ENCODE measurements at places on chromosomes 2 and 18.

DNA sequence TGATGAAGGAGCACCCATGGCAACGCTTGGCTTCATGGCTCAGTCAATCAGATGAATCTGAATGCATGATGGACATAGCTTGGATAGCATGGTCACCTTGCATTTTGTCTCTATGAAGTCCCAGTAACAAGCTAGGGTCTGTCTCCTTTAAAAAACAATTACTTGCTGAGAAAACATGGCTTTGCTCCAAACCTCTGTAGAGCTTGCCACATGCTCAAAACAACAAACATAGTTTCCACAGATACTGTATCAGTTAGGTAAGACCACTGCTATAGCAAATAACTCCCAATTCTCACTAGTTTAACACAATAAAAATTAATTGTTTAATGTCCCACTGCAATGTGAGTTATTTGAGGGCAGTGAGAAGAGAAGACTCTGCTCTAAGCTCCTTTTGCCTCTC is 401.0 kb downstream of the IRS1 start:
- DNase-seq, result no peak

GRCh38 chr18:40782453-40783130 is 1172.4 kb upstream of the PIK3C3 start:
- DNase-seq, result no peak

- DNase-seq, result no peak
Observed at GRCh38 chr18:2448565-2449151, 122.6 kb downstream of the METTL4 start.

GRCh38 chr2:237615631-237616249 is 11.6 kb upstream of the LRRFIP1 start:
- DNase-seq, result no peak

GRCh38 chr2:46535360-46535759 is 56.0 kb downstream of the TMEM247 start:
- DNase-seq, result no peak

- no peak for DNase-seq
Observed at GRCh38 chr2:9262671-9263171, 56.1 kb downstream of the ASAP2 start.

DNA sequence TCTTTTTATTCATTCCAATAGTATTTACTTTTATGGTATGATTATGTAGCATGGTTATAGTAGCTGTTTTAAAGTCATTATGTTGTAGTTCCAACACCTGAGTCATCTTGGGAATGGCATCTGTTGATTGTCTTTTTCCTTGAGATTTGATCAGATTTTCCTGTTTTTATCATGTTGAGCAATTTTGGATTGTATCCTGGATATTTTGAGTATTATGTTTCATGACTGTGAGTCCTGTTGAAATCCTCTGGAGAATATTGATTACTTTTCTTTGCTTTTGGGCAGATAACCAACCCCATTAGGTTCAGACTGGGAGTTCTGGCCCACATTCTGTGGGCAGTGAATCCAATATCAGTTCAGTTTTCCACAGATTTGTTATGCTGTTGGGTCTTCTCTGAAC is 163.2 kb upstream of the SPRED2 start:
- no peak for DNase-seq

GRCh38 chr2:191187105-191187829 is 36.5 kb upstream of the STAT4 start:
- DNase-seq, result no peak

GRCh38 chr2:47798631-47799030 is 15.7 kb downstream of the MSH6 start:
- no peak for DNase-seq

- no peak for DNase-seq
Observed at GRCh38 chr2:186560254-186560653, 29.6 kb upstream of the ITGAV start.

- DNase-seq, result no peak
Observed at GRCh38 chr2:166900700-166901099, 12.4 kb downstream of the XIRP2 start.

- no peak for DNase-seq
Observed at GRCh38 chr2:200625958-200626363, 40.1 kb downstream of the AOX1 start.

GRCh38 chr2:72625366-72625765 is 200.5 kb downstream of the EXOC6B start:
- DNase-seq, result no peak

DNA sequence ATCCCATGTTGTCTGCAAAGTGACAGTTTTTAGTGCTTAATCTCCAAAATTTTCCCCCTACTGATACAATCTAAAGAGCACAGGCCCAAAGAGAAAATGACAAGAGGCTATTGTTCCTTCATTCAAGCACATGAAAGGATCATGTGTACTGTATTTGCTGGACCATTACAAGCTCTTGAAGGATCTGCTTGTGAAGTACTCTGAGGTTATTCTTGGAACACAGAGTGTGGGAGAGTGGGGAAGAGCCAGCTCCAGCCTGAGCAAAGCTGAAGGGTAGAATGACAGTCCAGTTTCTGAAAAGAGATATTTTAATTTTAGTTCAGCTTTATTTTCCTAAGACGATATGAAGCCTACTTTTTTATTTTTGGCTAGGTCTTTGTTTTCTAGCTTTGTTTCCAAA is 112.2 kb downstream of the GALNT3 start:
- no peak for DNase-seq

DNA sequence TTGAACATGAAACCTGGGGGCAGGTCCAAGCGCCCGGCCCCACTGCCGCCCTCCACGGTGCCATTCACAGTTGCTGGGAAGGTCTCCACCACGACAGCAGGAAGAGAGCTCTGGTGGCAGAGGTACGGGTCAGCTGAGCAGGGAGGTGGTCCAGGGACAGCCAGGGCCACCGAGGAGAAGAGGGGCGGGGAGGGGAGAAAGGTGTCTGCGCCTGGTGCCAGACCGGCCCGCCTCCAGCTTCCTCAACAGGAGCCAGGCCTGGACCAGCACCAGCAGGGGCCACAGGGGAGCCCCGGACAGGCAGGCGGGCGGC is 56.2 kb downstream of the BIN1 start:
- no peak for DNase-seq

DNA sequence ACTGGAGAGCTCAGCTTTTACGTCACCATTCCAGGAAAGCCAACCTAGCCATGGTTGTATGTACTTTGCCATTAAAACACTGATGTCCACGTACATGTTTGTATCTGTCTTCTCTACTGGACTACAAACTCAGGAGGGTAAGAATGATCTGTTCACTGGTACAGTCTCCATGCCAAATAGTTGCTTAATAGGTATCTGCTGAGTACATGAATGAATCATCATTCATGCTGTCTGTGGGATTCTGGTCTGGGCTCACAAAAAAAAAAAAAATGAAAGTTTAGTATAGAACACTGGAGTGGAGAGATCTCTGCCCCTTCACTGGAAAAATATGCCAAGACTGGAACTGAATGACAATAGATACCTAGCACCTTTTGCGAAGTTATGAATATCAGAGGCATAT is 102.6 kb upstream of the ITGA4 start:
- DNase-seq, result no peak

- DNase-seq, result no peak
Observed at GRCh38 chr18:3147935-3148554, 71.7 kb downstream of the MYOM1 start.

GRCh38 chr18:79404567-79404910 is 8.8 kb downstream of the NFATC1 start:
- DNase-seq, result no peak

DNA sequence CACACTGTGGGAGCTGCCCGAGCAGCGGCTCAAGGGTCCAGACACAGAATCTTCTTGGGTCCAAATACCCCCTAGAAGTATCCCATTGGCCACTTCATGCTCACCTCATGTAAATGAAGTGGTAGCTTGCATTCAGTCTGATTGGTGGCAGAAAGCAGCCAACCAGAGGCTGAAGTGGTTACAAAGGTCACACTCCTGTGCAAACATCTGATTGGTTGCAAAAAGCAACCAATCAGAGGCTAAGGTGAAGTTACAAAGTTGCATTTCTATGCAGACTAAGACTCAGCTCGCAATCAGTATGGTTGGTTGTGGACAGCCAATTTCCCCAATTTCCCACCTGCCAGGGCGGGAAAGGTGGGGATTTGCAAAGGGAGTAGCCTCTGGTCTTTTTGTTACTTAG is 94.3 kb downstream of the DGKD start:
- DNase-seq, result no peak

DNA sequence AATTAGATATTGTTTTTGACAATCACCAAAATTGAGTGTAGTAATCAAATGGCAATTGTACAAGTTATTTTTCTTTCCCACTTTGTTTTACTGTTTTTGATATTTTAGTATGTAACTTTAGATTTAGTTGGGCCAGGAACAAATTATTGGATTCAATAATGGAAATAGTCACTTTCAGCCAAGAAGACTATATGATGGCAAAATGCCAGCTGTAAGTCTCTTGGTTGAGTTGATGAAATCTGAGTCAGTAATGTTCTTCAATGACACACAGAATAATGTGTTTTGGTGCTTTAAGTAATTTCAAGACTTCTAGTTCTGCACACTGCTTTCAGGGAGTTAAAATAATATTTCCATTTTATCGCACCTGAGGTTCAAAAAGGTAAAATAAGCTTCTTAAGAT is 2022.0 kb upstream of the CELF4 start:
- DNase-seq, result no peak

DNA sequence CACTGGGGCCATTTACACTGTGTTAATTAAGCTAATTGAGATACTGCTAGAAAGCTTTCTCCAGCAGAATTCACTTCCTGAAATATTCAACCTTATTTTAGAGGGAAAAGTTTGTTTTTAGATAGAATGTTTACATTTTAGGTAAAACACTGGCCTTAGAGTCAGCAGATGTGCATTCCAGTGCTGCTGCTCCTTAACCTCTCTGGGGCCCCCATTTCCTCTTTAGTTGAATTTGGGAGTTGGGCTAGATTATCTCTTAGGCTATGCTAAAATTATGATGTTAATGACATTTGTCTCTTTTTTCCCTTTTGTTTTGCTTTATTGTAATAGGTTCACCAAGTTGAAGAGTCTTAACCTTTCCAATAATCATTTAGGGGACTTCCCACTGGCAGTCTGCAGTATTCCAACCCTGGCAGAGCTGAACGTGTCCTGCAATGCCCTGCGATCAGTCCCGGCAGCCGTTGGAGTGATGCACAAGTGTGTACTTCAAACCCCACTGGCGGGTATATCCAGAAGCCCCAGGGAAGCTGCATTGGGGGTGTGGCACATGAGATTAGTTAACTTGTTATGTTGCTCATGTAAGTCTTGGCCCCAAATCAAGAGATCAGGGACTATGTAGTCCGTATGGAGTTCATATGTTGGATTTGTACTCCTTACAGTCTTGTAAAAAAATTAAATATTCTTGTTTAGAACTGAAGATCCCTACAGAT is 179.5 kb downstream of the PHLPP1 start:
- no peak for DNase-seq

- no peak for DNase-seq
Observed at GRCh38 chr2:97763176-97763845, 49.9 kb downstream of the ZAP70 start.

DNA sequence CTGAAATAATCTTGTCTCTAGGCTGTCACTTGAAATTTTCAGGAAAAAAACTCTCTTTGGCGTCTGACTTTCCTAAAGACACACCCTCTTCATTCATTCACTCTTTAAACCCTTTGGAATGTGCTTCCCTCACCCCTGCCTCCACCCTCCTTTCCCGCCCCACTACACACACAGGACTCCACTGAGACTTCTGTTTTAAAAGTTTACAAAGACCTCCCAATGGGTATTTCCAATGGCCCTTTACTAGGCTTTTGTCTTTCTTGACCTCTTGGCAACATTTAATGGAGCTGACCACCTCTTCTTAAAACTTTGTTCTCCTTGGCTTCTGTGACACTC is 96.1 kb downstream of the RBMS1 start:
- no peak for DNase-seq

GRCh38 chr2:136118819-136119716 is 1.1 kb upstream of the CXCR4 start:
- DNase-seq, result peak; percentile 56

DNA sequence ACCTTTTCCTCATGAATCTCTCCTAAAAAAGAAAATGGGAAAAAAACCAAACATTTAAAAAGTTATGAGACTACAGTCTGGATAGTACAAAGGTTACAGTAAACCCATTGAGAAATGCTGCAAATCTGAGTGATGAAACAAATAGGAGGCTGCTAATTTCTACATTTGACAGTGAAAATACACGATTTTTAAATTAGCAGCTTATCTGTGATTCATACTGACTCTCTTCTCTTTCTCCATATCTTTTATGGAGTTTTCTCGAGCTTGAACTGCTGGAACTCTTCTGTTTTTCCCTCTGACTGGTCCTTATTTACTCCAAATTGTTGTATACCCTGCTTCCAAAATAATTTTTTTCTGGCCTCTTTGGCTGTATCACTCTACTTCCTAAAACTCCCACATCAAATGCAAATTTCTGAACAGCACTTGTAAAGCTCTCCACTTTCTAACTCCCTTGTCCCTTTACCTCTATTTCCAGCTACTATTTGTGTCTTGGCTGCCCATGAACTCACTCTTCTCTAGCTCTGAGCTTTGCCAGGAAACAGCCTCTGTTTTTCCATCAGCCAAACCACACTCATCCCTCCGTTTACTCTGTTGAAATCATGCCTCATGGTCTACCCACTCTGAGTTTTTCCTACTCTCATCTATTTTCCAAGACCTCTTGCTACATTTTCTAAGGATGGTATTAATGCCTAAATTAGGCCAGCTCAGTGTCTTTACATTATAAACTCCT is 73.7 kb downstream of the RBMS1 start:
- no peak for DNase-seq

DNA sequence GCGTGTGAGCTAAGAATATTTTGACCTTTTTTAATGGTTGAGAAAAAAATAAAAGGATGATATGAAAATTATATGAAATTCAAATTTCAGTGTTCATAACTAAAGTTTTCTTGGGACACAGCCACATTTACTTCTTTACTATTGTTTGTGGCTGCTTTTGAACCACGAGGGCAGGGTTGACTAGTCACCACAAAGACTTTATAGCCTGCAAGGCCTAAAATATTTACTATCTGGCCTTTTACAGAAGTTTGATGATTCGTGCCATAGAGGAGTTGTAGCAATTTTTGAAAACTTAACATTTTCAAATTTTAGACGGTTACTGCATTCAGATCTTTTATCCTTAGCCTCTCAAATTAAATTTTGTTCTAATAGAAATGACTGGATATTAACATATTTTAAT is 69.9 kb downstream of the LIMS1 start:
- DNase-seq, result no peak

DNA sequence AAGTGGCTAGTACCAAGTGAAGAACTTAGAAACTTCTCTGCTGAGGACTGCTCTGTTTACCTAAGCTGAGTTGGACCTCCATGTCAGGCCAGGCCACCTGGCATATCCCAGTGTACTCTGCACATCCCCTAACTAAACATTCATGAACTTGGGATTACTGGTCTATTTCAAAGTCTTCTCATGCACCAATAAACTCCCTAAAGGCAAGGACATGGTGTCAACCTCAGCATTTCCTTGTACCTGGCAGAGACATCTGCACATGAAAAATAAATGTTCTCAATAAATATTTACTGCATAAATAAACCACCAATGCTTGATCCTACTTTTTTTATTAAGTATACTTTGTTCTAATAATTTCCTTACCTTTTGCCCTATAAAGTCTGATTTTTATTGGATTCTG is 124.8 kb downstream of the LAMA1 start:
- no peak for DNase-seq

GRCh38 chr2:220259662-220260061 is 632.2 kb downstream of the SLC4A3 start:
- no peak for DNase-seq

- DNase-seq, result no peak
Observed at GRCh38 chr2:9517118-9517782, 38.4 kb downstream of the ADAM17 start.
